ENCODE measurements at places on chromosomes 6 and 20.

- DNase-seq: no peak
These were observed 16.8 kb upstream of the RBM38 start for GRCh38 chr20:57374343-57374930.

GRCh38 chr6:166954118-166954713 lies 2.1 kb downstream of the RNASET2 start:
- DNase-seq: no peak

DNA sequence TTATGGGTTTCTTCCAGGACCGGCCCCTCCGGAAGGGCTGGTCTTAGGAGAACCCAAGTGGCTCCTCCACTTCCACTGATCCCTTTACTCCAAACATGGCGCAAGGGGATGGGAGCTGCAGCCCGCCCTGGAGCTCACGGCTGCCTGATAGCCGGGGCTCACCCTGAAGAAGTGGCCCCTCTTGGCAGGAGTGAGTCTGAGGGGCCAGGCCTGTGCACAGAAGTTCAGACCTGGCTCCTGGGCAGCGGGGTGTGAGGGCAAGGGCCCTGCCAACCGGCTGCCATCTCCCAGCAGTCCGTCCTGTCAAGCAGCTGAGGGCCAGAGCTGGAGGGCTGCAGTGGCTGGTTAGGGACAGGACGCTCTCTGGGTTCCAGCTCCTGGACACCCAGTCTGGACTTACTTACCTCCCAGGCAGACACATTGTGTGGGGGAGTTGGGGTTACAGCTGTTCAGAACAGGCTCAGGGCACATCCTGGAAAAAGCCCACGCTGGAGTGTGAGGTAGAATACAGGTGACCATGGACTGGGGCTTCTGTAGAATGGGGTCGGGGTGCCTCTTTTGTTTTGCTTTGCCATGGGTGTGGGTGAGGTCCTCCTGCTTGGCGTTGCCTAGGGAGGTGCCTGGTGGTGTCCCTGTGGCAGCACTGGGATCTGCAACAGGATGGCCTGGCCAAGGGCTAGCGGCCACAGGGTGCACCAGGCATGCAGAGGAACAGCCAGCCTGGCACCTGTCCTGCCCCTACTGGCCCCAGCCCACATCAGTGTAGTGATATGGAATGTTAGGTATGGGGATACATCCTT lies 88.4 kb downstream of the ASXL1 start:
- DNase-seq: no peak

GRCh38 chr6:98880486-98880885 lies 46.1 kb downstream of the POU3F2 start:
- no peak for DNase-seq

DNA sequence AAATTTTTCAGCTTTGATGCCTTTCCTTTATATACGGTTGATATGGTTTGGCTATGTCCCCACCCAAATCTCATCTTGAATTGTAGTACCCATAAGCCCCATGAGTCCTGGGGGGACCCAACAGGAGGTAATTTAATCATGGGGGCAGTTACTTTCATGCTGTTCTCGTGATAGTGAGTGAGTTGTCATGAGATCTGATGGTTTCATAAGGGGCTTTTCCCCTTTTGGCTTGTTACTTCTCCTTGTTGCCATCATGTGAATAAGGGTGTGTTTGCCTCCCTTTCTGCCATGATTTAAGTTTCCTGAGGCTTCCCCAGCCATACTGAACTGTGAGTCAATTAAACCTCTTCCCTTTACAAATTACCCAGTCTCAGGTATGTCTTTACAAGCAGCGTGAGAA lies 66.8 kb downstream of the ARHGAP18 start:
- DNase-seq: no peak

- no peak for DNase-seq
These were observed 147.5 kb downstream of the THBS2 start for GRCh38 chr6:169106176-169106575.

GRCh38 chr6:125991653-125992052 lies 5.3 kb downstream of the TRMT11 start:
- no peak for DNase-seq

DNA sequence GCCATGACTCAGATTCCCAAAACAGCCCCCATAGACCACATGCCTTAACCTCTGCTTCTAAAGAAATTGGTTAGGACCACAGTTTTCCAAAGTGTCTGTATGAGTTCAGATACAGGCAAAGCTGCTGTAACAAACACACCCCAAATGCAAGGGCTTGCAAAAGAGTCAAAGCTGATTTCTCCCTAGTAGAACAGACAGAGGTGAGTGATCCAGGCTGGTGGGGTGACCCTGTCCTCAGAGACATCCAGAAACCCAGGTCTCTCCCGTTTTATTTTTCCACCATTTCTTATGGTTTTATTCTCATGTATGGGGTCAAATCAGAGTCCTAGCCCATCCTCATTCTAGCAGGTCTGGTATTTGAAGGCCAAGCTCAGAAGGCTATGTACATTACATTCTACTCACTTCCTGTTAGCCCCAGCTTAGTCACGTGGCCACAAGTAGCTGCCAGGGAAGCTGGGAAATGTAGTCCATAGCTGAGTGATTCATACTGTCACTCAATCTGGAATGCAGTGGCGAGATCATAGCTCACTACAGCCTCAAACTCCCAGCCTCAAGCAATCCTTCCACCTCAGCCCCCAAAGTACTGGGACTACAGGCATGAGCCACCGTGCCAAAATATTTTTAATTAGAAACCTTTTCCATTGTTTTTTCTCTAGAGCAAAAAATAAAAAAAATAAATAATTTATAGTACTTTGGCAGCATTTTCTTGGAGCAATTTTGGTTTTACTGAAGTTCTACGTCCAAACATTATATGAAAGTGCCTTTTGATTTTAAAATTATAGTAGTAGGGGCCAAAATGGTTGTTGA lies 175.2 kb downstream of the ZMYND8 start:
- DNase-seq: no peak

- DNase-seq: no peak
These were observed 171.6 kb upstream of the ZNF184 start for GRCh38 chr6:27644528-27644927.

- no peak for DNase-seq
These were observed 3.4 kb upstream of the GATA5 start for GRCh38 chr20:62479156-62479555.

- DNase-seq: no peak
These were observed 33.3 kb upstream of the ECHDC1 start for GRCh38 chr6:127376685-127377084.

DNA sequence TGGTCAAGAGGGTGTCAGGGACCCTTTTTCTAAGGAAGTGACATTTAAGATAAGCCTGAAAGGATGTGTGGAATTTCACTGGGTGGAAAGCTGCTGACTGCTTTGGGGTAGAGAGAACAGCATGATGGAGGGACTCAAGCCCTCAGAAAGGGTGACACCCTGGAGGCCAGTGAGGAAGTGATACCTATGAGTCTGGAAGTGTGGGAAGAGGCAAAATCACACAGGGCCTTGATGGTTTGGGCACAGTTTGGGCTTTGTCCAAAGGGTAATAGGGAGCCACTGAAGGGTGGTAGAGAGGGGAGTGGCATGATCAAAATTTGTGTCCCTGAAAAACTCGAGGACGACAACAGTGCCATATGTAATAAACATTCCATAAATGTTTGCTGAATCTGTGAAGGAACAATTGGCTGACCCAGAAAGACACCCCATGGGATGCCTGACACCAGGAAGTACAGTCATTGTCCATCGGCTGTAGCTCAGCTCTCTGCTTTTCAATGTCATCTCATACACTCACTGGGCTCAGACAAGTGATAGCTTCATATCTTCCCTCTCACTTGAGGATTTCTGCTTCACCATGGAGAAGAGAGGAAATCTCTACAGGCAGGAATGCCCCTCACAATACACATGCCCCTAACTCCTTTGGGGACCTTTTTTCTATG lies 21.3 kb downstream of the CASS4 start:
- DNase-seq: no peak

GRCh38 chr6:128519931-128520435 lies 416 bp downstream of the PTPRK start:
- no peak for DNase-seq

DNA sequence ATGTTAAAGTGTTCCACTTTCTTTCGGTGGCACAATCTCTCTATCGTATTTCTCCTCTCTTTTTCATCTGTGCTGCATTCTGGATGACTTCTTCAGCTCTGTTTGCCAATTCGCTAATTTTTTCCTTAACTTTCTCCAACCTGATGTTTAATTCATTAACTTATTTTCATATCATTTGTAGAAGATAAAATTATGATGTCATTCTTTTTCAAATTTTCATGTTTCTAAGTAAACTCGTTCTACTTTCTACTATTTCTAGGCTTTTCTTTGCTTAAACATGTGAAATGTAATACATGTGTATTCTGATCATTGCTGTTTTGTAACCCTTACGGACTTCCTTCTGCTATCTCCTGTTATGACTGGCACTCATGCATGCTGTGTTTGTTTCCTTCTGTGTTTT lies 648.4 kb downstream of the QKI start:
- no peak for DNase-seq

Data from stimulated activated CD8-positive, alpha-beta memory T cell treated with anti-CD3 and anti-CD28 coated beads, Interleukin-4, amount 100 ng/mL, for 1 hour (primary cell).